ENCODE measurements at places on chromosomes 3 and 15. TPM values are rescaled to one million over a fixed set of nuclear protein-coding genes. Genes with fewer than 3 reads are reported as not detected.

- no peak for DNase-seq
These were observed 32.1 kb upstream of the CLASP2 start for GRCh38 chr3:33750211-33750548.

The FAH gene
- 58.6 TPM for total RNA-seq

GRCh38 chr3:4943549-4943948 lies 35.7 kb upstream of the BHLHE40 start:
- no peak for DNase-seq

GRCh38 chr3:183114384-183115178 lies 15.3 kb upstream of the MCCC1 start:
- no peak for DNase-seq

- peak; percentile 61 for DNase-seq
These were observed 63.5 kb upstream of the SLITRK3 start for GRCh38 chr3:165259541-165260193.

DNA sequence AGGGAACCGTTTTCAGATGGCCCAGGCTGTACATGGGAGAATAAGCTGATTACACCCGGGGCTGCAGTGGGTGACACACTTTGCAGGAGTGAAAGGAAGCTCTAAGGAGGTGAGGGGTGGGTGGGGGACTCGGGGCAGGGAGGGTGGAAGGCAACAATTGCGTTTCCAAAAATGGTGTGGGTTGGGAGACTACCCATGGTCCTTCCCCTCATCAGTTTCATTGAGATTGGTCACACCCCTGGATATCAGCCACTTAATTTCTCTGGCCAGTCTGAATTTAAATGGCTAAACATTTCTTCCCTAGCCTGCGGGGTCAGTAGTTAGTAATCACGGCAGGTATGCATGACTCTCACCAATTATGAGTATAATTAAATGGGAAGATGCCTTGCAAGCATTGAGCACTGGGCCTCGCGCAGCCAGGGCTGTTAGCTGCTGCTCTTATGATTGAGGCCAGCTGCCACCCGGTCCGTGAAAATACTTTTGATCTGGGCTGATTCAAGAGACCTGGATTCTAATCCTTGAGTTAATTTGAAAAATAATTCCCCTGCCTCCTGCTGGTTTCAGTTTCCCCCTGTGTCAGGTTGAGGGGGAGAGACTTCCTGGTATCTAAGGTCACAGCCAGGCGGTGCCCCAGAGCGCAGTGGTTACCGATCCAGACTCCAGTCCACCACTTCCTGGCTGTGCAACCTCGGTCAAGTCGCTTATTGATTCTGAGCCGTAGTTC lies 23.3 kb downstream of the SLC6A6 start:
- no peak for DNase-seq

GRCh38 chr3:138542977-138543376 lies 51.1 kb downstream of the CEP70 start:
- no peak for DNase-seq

DNA sequence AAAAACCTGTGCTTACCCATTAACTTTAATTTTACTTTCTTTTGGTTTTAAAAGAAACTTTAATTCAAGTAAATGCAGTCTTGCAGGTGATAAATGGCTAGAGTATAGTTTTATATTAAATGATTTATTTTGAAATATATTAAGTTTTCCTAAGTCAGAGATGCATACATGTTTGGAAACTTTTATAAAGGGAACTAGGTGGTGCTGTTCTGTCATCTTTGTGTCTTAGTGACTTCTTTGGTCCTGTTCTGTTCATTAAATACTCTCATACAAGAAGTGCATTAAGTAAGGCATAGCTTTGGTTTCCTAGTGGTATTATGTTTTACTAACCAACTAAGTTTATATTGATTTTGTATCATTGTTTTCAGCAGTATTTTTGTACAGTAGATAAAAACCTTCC lies 15.6 kb downstream of the CADM2 start:
- peak; percentile 28 for DNase-seq

DNA sequence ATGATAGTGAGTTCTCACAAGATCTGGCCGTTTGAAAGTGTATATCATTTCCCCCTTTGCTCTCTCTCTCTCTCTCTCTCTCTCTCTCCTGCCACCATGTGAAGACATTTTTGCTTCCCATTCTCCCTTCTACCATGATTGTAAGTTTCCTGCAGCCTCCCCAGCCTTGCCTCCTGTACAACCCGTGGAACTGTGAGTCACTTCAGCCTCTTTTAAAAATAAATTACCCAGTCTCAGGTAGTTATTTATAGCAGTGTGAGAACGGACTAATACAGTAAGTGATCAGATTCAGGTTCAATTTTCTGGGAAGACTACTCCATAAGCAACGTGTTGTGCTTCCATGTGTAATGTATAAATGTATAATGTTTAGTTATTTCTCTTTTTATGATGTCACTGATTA lies 29.2 kb downstream of the CADPS start:
- no peak for DNase-seq

DNA sequence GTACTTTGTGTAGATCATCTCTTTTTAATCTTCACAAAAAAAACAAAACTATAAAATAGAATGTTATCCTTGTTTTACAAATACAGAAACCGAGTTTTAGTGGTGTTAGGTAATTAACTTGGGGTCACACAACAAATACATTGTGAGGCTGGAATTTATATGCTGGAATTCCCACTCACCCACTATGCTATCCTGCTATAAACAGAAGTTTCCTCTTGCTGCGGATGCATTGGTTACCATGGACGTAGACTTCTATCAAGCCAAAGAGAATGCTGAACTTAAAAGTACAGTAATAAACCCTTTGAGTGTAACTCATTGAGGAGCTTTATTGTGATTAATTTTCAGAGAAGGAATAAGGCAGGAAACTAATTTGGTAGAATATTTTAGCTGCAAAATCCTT lies 9.2 kb downstream of the SNAP23 start:
- DNase-seq, result no peak

DNA sequence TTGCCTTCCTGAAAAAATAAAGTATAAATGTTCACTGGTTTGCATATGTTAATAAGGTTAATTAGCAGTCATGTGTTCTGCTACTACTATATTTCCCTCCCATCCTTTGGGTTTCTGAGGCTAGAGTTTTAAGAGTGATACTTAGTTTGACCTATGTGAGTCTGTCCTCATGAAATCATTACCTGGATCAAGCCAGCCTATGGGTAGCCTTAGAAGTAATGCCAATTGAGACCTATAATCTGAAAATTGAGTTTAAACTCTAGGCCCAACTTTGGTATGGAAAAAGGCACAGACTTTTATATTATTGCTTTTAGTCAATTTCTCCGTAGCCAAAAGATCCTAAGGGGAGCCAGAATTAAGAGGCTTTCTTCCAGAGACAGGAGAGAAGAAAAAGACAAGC lies 18.4 kb upstream of the SOX2 start:
- DNase-seq, result no peak

The TLR9 gene
- under 0.01 TPM for total RNA-seq

The COPS2 gene
- total RNA-seq, result 92.2 TPM

The CCR2 gene
- not detected for total RNA-seq

GRCh38 chr3:8253201-8253600 lies 248.4 kb upstream of the LMCD1 start:
- no peak for DNase-seq

DNA sequence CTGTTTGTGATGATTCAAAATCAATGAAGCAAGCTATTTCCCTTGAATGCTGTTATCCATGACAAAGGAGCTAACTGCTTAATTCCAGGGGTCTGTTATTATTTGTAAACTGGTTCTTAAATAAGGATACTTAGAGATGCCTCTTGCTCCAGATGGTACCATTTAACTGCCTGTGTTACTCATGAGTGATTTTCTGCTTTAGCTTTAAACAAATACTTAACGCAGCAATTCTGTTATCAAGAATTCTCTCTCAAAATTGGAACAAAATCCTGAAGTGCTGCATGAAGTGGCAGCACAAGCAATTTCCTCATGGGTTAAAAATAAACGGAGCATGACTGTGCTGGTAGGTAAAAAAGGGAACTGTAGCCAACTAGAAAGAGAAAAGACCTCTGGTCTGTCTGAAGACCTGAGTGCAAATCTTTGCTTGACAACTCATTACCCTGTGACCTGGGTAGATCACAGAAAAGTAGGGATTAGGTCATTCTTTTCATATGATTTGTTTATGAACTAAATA lies 62.5 kb upstream of the GBE1 start:
- peak; percentile 12 for DNase-seq

DNA sequence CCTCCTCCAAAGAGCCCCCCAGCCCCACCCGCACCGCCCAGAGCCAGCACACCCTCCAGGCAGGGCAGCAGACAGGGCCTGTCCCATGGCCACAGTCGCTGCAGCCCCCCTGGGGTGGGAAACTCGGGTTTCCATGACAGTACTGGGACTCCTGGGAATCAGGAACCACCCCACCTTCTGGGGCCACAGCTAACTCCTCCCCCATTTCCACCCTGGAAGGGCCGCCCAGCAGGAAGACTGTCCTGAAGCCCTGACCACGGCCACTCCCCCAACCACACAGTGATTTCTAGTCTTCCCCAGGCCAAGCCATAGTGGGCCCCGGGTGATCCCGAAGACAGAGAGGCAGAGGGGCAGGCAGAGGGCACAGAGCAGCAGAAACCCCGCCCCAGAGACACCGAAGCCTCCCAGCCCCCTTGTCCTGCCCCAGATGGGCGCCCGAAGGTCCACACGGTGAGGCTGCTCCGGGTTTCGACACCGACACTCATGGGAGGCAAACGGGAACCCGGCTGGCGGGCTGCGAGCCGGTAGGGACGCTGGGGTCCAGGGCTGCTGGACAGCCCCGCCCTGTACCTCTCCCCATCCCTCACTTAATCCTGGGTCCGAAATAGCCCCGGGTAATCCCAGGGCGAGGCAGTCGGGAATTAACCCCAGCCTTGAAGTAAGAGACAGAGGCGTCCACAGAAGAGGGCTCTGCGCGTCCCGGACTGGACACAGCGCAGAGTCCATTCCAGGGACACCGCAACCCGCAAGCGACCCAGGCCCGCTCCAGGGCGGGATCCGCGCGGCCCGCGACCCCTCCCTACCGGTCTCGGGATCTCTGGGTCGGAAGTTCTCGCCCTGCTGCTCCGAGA lies 138.4 kb downstream of the NUP210 start:
- DNase-seq, result no peak

DNA sequence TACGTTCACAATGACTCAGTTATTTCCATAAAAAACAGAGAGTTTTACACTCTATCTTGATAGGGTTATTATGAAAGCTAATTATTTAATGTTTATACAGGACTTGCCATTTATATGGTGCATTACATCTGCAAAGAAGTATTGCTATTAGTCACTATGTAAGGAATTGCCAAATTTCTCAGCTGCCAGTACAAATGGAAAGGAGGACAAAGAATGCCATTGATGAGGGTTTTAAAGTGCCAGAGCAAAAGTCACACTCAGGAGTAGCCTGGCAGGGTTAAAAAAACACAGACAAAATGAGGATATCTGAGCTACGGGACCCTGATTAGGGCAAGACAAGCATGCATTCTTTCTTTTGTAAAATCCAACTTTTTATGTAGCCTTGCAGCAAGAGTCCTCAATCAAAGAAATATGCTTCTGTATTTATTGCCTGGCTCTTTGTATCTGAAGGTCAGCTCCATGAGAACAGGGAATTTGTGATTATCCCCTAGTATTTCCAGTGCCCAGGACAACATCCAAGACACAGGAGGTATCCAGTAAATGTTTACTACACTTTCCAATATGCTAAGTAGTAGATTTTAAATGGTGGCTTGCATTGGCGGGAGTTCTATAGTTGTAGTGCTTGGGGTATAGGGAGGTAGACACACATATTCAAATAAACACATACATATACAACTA lies 1013.6 kb downstream of the ROBO1 start:
- peak; percentile 88 for DNase-seq

- peak; percentile 83 for DNase-seq
These were observed 30.3 kb upstream of the VEPH1 start for GRCh38 chr3:157533298-157534070.

DNA sequence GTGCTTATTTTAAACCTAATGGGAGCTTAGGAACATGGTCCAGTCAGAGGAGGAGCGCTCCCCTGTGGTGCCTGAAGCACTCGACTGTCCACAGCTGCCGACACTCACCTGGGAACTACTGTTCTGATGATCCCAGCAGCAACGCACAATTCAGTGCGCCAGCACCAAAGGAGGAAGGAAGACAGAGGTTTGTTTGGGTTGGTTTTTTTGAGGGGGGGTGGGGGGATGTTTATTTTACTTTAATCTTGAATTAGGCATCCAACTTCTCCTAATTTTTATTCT lies 48.8 kb upstream of the VGLL4 start:
- no peak for DNase-seq

DNA sequence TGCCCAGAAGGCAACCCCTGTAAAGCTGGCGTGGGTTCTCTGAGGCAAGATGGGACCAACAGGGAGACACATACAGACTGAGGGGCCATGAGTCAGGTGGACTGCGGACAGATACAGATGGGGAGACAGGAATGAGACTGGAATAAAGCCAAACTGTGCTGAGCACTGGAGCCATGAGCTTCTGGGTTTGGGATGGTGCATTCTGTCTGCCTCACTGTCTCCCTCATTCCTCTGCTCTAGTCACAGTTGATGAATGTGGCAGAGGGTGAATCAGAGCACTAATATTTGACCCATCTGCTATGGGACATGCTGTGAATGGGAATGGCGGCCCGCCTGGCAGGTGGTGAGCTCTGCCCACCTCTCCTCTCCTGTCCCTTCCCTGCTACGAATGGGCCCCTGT lies 262.9 kb downstream of the EPHB1 start:
- DNase-seq, result no peak

DNA sequence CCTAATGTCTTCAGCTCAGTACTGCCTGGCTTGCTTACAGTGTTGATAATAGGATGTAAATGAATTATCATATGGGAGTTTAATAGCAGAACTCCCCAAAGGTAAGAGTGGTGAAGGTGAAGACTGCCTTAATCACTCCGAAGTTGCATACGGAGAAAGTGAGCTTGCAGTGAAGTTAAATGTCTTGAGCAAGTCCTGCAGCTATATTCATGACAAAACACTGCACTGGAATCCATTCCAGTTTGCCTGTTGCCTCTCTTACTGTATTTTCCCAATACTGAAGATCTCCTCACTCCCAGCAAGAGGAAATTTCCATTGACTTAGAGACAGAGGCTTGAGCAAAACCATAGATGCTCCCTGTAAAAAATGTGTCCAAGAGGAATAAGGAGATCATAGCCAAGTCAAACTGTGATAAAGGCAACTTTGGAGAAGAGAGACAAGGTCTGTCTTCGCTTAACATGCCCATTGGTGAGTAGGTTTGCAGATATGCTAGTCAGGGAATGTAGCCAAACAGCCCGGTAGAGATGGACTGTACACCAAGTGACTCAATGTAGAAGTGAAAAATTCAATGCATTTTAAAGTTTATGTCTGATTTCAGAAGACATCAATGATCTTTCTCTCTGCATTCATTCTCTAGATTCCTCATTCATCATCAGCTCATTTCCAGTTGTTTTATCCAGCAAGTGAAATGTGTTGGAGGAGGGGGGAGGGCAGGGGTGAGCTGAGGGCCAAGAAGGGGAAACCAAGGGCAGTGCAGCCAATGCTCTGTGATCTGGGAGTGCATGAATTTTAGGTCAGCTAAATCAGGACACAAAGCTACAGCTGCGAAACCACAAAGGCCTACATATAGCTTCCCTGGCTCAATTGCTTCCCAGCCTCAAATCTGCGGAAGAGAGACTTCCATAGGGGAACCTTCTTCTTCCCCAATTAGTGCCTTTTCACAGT lies 667.1 kb upstream of the NR2F2 start:
- DNase-seq, result peak; percentile 54

The SLC28A2 gene
- total RNA-seq, result not detected

All from fibroblast of lung (primary cell).